CD4-positive, alpha-beta T cell treated with Interleukin-6 at 100 ng/mL for 8 hours (primary cell): ENCODE measurements at places on chromosomes 2 and 18.
A peak's percentile ranks its signal among the peaks of the same experiment; 100 is the strongest.

- no peak for DNase-seq
Measured at GRCh38 chr2:49837561-49838293, 683.4 kb upstream of the FSHR start.

DNA sequence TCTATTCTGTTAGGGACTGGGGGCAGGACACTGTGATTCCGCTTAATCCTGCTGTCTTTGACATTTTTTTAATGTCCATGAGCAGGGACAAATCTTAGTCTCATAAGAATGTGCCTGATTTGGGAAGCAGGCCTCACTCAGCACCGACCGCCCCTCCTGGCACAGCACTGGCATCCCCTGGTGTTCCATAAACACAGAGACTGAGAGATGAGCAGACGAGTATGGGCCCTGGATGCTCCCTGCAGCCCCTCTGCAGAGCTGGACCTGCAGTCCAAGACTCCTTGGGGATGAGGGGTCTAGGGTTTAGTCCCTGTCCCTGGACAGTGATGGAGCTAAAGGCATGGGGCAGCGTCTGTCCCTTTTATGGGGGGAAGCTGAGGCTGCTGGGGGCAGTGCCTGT, 81.6 kb downstream of the NDUFA10 start:
- no peak for DNase-seq

DNA sequence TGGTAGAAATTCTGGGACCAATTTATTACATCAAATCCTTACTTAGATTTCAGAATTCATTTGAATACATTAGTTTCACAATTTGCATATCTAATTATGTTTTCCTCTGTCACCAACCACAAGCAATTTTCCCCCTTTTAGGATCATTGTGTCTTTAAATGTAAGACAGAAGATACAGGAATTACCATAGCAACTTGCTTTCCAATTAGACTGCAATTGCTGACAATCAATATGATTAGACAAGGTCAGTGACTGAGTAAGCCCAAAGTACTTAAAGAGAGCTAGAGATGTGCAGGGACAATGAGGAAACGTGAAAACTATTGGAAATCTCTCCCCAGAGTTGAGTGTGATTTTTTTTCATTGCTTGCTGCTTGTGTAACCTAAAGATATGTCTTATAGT, 121.4 kb downstream of the FSHR start:
- DNase-seq, result no peak

- no peak for DNase-seq
Measured at GRCh38 chr2:12930391-12930790, 213.7 kb downstream of the TRIB2 start.

- no peak for DNase-seq
Measured at GRCh38 chr2:109531896-109532727, 81.7 kb downstream of the SEPTIN10 start.

- DNase-seq, result no peak
Measured at GRCh38 chr18:7697306-7697705, 130.2 kb downstream of the PTPRM start.

DNA sequence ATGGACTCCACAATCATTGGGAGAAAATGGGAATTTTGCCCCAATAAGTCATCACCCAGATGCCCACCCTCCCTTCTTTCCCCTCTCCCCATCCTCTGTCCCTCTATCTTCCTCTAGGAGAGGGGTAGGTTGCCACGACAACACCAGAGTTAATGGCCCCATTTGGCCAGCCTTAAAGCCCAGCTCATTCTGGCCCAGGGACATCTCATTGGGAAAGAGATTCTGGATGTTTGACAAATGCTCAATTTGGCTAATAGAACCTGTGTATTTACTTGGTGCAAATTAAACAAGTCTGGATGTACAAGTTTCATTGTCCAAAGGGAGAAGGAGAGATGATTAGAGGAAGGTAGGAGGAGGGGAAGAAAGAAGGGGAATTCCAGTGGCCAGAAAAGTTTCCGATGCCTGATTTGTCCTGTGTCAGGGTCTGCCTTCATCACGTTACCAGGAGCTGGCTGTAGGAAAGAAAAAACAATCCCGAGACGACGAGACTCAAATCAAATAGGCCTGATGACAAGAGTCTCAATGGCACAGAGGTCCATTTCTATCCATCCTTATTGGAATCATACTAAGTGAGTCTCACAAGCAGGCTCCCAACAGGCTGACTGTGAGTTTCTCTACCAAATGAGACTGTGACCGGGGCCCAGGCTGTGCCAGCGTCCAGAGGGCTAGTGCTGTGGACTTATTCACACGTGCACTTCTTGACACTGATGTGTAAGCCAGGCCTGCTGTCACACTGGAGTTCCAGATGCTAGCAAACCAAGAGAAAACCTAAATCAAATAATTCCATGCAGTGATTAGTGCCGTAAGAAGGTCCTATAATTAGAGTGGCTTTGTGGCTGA, 265.2 kb upstream of the APCDD1 start:
- no peak for DNase-seq

- no peak for DNase-seq
Measured at GRCh38 chr18:25678221-25678620, 326.3 kb upstream of the ZNF521 start.

GRCh38 chr2:112959109-112959812, 18.5 kb upstream of the IL36G start:
- DNase-seq, result no peak

DNA sequence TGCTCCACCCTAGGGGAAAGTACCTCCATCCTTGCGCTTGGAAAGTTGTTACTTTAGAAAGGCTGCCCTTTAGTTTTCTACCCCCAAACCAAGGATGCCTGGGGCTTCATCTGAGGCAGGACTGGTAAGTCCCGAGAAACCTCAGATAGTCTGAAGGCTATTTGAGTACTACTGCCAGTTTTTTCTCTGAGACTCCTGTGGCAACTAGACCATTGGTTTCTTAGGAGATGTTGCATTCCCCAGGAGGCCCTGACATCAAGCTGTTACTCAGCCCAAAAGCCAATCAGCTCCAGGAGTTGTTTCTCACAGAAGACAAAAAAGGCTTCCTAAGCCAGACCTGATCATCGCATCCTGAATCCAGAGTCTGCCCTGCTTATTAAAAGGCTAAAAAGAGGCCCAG, 67.2 kb downstream of the COLEC12 start:
- no peak for DNase-seq

DNA sequence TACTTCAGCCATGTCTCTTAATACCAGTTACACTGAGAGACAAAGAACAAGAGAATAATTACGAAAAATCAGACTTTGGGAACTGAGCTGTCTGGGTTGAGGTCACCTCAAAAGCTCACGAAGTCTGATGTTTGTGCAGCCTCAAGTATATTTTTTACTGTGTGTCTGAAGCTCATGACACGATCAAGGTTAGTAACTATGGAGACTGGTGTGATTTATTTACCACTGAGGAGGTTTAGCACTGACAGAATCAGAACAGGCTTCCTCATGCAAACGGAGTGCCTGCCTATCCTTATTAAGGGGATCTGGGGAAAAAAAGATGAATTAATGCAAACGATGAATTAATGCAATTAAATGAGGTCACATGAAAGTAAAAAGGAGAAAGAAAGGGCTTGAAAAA, 61.1 kb upstream of the RAPH1 start:
- DNase-seq, result no peak

DNA sequence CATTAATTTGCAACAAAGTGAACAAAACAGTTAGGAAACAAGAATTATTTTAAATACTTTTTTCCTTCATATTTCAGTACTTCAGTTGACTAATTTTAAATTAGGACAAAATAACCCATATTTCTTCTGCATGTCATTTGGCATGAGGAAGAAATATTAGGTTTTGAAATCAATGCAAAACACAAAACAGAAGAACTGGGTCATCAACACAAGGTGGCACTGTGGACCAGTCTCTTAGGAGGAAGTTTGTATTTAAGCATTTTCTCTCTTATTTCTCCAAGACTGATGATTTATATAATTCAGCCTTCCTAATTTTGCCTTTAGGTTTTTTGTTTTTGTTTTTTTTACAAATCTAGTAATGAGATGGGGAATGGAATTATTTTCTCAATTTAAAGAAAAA, 352.8 kb upstream of the KCNH7 start:
- no peak for DNase-seq

GRCh38 chr18:13437034-13437433, 218.5 kb downstream of the LDLRAD4 start:
- DNase-seq, result peak; percentile 17

- DNase-seq, result no peak
Measured at GRCh38 chr2:106890606-106891005, 4.6 kb upstream of the ST6GAL2 start.

- DNase-seq, result no peak
Measured at GRCh38 chr2:75605770-75606529, 40.6 kb upstream of the MRPL19 start.

- no peak for DNase-seq
Measured at GRCh38 chr2:30276455-30276911, 45.1 kb downstream of the LBH start.

GRCh38 chr18:45324495-45325113, 290.7 kb upstream of the SLC14A2 start:
- DNase-seq, result no peak

DNA sequence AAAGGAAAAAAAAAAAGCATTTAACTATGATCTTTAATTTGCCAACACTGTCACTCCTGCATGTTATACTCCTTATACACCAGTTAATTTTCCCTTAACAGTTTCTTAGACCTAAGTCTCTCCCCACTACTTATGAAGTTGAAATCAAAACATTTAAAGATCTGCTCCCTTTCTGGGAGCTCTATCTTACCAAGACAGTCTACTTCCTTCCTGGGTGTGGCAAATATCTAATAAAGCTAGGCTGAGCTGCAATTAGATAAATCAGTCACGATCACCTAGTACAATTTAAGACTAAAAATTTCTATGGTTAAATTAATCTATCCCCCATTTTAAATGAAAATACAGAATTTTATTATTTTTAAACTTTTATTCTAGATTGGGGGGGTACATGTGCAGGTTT, 33.4 kb downstream of the PUM2 start:
- no peak for DNase-seq

GRCh38 chr2:197870137-197870536, 65.7 kb downstream of the PLCL1 start:
- DNase-seq, result no peak

GRCh38 chr18:66136039-66136438, 385.2 kb downstream of the CDH7 start:
- DNase-seq, result no peak

DNA sequence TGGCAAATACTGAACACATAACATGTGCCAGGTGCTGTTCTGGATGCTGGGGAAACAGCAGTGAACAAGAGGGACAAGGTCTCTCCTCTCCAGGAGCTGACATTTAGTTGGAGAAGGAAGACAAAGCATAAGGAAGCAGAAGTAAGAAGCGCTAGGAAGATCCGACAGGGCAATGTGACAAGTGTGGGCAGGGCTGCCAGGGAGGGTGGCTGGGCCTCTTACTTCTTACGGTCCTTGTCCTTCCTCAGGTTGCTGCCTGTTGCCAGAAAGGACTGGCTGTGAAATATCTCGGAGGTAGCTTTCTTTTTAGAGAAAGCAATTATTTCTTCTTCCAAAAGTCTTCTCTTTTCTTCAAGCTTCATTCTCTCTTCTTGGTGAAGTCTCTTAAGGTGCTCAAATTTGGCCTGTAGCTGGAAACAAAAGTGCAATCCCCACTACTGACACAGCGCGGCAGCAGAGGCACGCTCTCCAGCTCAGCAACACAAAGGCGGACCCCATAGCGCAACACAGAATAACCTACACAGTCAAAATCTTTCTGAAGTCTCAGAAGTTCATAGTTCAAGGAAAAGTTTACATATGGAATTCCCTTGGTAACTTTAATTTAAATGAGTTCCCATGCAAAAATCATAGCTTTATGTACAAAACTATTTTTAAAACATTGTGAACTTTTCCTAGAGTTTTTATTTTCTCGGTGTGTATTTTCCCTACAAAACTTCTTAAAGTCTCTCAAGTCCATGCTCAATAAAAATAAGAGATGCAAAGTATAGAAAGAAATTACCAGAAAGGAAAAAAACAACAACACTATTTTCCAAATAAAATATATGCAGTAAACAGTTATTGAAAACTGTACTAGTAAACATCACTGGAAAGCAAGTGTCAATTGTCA, 67.7 kb downstream of the SEPTIN10 start:
- DNase-seq, result peak; percentile 38

DNA sequence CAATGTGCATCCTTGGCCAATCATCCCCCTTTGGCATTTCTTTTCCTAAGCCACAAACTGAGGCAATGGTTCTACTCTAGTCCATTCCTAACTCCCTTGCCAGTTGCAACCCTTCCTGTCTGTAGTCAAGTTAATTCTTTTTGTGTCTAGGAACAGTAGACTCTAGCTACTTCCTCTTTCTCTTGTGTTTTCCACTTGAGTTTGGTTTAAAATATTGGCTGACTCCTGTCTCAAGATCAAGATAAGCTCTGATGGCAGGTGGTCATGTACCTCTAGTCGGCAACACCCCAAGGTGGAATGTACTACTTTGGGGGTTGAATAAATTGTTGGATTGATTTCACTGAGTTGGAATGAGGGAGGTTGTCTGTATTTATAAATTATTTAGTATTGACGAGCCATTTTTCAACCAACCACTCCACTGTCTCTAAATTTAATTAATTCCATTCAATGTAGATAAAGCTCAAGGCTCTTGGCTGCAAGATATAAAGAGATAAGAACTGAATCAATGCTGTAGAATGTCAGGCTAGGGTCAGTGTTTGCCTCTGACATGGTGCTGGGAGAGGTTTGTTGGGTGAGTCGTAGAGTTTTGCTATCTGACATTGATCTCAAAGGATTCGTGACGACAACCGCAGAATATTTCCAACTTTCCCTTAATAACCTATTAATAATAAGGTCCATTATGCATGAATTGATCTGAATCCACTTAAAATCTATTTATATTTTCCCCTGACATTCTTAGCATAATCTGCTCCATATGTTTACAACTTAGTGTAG, 188.7 kb upstream of the APCDD1 start:
- no peak for DNase-seq

GRCh38 chr2:47019961-47020681, 104.5 kb upstream of the MCFD2 start:
- DNase-seq, result no peak

- DNase-seq, result no peak
Measured at GRCh38 chr2:196365145-196365544, 193.8 kb upstream of the STK17B start.

DNA sequence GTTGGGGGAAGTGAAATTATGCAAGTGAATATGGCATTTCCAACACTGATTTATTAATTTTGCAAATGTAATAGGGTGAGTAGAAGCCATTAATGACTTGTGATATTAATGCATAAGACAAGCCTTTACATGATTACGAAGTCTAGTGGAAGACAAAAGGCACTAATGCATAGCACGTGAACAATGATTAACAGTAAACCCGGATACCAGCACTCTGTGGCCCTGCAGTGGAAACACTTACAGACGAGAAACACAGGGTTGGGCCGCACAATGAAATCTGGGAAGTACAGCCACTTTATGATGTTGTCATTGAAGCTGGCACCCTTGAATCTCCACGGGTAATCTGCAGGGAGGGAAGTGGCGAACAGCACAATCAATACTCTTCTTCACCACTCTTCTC, 233.4 kb downstream of the NAPG start:
- DNase-seq, result no peak

- no peak for DNase-seq
Measured at GRCh38 chr18:31070206-31070605, 27.7 kb upstream of the DSC3 start.

DNA sequence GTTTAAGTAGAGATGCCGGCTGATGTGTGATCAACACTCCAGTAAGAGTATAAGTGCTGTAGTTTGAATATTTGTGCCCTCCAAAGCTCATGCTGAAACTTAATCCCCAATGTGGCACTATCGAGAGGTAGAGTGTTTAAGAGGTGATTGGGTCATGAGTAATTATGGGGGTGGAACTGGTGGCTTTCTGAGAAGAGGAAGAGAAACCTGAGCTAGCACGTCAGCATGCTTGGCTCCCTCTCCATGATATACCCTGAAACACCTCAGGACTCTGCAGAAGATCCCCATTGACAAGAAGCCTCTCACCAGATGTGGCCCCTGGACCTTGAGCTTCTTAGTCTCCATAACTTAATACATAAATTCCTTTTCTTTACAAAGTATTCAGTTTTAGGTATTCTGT, 584.8 kb downstream of the TSN start:
- no peak for DNase-seq
